ENCODE measurements at places on chromosomes 2 and 18.
A peak's percentile ranks its signal among the peaks of the same experiment; 100 is the strongest.

- no peak for DNase-seq
These were observed 224.8 kb downstream of the NUP35 start for GRCh38 chr2:183349091-183349490.

DNA sequence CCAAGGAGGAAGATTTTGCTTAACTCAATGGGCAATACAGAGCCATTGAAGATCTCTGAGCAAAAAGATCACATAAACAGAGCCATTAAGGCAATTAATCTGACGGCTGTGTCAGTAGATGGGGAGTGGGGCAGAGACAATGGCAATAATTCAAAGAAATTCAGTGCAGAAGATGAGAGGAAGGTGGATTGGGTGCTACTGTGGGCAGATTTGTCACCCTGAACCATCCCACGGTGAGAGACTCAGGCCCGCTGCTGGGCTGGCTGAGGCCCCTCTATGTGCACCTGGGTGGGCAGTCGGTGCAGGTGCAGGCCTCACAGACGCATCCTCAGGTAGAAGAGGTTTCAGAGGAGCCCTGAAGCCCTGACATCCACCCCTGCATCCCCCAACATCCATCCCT, 458.6 kb downstream of the EIPR1 start:
- DNase-seq, result no peak

DNA sequence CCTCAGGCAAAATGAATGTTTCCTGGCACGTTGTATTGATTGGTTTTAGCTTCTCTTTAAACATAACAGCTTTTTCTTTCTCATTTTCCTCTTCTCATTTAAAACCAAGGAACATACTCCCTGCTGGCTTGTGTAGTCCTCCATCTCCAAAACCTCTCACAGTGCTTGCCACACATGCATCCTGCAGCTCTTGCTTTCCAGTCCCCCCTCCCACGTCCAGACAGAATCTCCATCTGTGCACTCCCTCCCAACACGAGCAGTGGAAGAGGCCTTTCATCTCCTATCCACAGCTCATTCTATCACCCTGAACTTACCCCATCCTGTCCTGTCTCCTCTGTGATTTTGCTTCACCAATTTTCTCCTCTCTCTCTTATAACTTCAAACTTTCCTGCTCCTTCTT, 99.6 kb upstream of the THSD7B start:
- DNase-seq, result no peak

DNA sequence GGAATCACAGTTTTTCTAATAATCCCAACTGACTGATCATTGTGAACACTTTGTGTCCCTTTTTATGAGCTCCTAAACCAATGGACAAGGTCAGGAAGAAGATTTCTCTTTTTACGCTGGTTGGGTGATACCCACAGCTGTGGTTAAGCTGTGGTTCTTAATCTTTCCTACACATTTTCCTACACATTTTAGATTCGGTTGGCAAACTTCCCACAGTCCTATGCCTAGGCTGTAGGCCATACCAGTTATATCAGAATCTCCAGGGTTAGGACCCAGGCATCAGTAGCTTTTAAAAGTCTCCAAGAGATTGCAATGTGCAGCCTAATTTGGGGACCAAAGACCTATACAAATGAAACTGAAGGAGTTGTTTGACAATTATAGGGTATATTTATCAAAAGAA, 203.0 kb downstream of the SP3 start:
- DNase-seq, result no peak

GRCh38 chr2:149885468-149885867, 297.9 kb upstream of the MMADHC start:
- DNase-seq, result no peak

GRCh38 chr2:3683748-3684454, 19.5 kb upstream of the DCDC2C start:
- DNase-seq, result no peak

- DNase-seq, result no peak
These were observed 56.5 kb downstream of the MYO5B start for GRCh38 chr18:50138181-50139064.

GRCh38 chr2:224831530-224831929, 115.4 kb upstream of the CCDC195 start:
- no peak for DNase-seq

GRCh38 chr18:76149734-76150133, 345.3 kb downstream of the ZNF516 start:
- DNase-seq, result no peak

DNA sequence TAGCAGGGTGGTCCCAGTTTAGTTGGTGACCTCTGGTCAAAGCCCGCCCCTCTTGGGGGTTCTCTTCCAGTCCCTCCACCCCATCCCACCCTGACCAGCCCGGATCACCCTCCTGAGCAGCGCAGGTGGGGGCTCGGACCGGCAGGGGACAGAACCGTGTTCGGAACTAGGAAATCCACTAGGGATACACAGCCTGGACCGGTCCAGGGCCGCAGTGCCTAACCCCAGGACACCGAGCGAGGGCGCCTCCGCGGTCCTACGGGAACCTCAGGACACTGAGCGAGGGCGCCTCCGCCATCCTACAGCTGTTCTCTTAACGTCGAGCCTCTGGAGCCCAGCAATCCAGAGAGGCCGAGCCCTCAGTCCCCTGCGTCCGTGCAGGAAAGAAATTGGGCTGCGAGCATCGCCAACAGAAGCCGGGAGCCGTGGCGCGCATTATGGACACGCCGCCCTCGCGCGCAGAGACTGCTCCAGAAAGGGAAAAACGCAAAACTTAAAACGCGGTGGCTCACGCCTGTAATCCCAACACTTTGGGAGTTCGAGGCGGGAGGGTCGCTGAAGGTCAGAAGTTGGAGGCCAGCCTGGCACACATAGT, 8.5 kb downstream of the RAX start:
- DNase-seq, result no peak

DNA sequence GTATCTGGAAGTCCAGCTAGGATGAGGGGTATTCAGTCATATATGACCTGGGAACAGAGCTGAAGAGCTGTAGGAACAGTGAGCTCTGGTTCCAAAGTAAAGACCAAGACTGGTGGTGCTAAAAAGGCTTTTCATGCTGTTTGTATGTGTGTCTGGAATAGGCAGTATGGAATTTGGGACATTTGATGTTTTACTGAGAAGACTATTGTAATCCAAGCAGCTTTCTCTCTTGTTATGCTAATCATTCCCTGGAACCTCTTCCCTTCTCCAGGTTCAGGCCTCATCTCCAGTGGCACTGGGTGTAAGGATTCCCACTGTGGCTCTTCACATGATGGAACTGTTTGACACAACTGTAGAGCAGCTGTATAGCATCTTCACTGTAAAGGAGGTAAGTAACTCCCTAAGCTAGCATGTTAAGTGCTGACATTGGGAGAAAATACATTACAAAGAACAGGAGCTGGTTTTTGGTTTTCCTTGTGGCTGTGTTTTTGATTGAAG, 23.3 kb downstream of the C2orf74 start:
- DNase-seq, result no peak

DNA sequence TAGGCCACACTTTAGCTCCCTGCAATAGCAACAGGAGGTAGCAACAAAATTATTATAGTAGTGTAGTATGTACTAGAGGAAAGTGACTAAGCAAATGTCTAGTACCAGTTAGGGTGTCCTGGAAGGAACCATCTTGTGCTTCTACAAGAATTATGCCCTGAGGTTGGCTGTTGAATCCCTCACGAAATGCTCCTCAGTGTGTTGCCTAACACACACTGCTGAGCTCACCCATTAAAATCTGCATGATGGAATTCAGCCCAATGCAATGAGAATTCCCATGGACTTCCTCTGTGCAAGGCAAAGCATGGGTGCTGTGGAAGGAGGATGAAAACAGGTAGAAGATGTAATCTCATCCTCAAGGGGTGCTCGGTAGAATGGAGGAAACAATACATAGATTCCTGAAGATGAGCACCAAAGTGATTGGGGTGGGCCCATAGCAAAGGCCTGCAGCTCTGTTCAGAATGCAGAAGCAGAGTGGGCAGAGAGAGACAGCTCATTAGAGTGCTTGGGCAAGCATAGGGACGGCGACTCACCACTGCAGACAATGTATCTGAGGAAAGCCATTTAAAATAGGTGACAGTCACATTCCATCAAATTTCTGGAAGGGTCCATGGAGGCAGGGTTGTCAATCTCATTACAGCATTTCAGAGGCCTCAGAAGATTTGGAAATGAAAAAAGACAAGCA, 1.2 kb upstream of the UGT1A7 start:
- no peak for DNase-seq

GRCh38 chr2:163348857-163349380, 386.9 kb downstream of the FIGN start:
- DNase-seq, result no peak

- DNase-seq, result no peak
These were observed 173.1 kb downstream of the RNF152 start for GRCh38 chr18:61719671-61720070.

DNA sequence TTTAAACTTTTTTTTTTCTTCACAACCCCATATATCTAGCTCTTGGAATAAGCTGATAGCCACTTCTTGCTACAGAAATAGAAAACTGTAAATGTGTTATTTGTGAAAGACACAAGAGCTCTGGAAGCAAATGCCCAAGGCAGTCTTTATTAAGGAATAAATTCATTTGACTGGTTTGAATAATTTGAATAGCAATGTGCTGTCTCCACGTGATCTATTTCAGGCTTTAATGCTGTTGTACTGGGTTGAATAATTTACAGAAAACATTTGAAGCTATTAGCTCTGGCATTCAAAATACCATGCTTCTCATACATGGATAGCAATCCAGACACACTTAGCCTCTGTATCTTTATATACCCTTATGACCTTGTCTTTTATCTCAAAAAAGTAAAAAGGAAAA, 366.7 kb upstream of the KCNJ3 start:
- DNase-seq, result no peak

GRCh38 chr2:105129722-105130232, 91.9 kb downstream of the MRPS9 start:
- DNase-seq, result no peak

DNA sequence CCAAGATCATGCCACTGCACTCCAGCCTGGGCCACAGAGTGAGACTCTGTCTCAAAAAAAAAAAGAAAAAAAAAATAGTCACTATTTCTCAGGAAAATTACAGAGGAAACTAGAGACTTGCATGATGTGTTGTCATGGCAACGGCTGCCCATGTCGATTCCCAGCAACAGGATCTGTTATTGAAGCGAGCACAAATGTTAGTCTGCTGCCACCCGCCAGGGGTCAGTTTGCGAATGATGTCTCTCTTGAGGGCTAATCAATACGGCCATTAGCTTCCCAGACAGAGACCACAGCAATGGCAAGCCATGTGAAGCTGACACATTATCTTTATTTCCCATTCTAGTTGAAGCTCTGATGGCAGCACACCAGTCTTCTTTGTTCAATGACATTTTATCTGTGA, 32.4 kb upstream of the ACYP2 start:
- no peak for DNase-seq

DNA sequence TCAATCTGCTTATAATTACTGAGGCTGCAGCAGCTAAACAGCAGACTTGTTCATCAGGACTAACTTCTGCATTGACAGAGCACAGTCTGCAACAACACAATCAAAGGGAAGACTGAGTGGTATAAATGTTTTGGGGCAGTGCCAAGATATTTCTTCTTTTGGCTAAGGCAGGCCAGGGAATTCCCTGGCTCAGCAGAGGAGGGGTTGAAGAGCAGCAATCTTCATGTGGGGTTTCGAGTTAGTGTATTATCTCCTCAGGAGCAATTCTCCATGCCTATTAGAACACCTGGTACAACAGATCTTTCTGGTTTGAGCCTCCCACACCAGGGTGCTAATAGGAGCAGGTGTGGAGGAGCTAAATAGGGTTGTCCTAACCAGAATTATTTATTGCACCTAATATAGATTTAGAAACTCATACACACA, 103.0 kb upstream of the STK17B start:
- no peak for DNase-seq

DNA sequence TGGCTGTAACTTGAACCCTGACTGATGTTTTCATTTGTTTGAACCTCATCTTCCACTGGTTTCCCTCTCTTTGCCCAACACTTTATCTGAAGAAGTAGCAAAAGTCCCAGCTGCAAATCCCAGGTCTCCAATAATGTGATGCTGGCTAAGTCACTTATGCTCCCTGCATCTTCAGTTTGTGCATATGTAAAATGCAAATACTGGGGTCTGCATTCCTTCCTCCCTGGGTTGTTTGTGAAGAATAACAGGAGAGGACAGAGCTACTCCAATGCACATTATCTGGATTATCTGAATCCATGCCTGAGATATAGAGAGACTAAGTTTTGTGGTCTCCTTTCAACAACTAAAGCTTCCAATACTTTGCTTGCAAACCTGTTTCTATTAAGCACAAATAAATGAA, 22.2 kb downstream of the KIAA2012 start:
- no peak for DNase-seq

GRCh38 chr18:9839853-9840252, 45.9 kb upstream of the TXNDC2 start:
- no peak for DNase-seq

DNA sequence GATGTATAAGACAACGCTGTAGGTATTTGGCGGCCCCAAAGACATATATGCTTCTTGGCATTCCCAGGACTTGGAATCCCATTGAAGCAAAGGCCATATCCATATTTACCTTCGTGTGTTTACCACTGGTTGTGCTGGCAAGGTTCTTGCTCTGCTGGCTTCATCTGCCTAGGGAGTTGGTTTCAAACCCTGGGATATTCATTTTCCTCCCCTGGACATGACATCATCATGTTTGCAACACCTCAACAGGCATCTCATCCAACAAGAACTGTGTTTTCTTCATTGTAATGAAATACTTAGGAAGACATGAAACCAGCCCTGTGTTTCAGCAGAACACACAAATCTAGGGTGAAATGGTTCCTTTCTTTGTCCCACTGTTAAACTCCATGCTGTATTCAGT, 77.9 kb upstream of the PHLPP1 start:
- DNase-seq, result no peak

- DNase-seq, result peak; percentile 88
These were observed 24.0 kb upstream of the ITGB6 start for GRCh38 chr2:160224060-160224459.

DNA sequence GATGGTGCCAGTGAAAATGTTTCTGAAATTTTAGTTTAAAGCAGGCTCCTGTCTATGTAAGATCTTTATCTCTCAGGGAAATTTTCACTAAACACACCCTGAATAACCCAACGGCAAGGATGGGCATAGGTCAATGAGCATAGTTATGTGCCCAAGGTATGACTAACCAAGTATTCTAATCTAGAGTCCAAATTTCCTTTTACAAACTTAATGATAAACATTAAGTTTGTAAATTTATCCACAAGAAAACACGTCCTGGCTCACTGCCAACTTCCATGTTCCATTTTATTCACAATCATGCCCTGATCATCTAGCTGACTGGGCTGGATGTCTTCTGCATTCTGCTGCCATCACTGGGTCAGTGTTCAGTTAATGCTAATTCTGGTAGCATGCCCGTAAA, 151.2 kb downstream of the SRBD1 start:
- DNase-seq, result no peak
